Adrenal gland (tissue), 19 donors: ENCODE measurements at places on chromosomes 3 and 15. TPM values are rescaled to one million over a fixed set of nuclear protein-coding genes. Genes with fewer than 3 reads are reported as not detected.
A peak's percentile ranks its signal among the peaks of the same experiment; 100 is the strongest.

DNA sequence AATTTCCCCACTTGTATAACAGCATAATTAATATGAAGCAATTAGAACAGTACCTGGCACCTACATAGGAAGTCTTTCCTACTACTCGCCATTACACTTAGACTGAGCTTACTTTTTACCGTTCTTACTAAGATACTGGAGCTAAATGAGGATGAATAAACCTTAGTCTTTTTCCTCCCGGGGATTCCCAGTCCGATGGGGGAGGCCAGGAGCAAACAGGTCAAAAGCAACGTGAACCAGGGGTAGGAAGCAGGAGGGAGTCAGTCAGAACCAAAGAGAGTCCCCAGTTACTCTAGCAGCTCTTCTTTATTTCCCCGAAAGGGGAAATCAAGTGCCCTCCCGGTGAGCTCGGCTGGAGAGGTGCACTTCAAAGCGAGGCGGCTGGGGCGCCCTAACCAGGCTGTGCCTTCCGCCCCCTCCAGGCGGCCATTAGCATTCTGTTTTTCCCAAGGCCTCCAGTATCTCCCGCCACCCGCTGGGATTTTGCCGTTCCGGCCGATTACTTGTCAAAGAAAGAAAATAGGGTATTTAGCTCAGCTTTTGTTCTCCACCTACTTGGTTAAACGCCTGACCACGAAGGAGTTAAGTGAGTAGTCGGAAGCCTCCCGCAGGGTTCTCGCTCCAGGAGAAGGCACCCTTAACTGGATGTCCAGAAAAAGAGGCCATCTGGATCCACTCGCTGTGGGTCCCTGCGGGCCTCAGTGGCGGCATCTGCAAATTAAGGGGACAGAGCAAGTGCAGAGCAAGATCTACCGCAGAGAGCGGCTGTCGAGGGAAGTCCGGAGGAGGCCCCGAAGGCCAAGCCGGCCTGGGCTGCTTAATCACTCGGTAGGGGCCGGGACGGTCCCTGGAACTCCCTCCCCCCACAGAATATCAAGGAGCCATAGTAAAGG lies 6.3 kb upstream of the EOMES start:
- DNase-seq: no peak
- no peak overlapping the region for H3K4me3 ChIP-seq
- peaks cover 88% of the 10 kb centered on the region for H3K27me3 ChIP-seq
- H3K27ac ChIP-seq: no peak overlapping the region
- H3K4me1 ChIP-seq: peaks cover 6% of the 10 kb centered on the region

Gene TPM1
- 153 TPM for total RNA-seq

DNA sequence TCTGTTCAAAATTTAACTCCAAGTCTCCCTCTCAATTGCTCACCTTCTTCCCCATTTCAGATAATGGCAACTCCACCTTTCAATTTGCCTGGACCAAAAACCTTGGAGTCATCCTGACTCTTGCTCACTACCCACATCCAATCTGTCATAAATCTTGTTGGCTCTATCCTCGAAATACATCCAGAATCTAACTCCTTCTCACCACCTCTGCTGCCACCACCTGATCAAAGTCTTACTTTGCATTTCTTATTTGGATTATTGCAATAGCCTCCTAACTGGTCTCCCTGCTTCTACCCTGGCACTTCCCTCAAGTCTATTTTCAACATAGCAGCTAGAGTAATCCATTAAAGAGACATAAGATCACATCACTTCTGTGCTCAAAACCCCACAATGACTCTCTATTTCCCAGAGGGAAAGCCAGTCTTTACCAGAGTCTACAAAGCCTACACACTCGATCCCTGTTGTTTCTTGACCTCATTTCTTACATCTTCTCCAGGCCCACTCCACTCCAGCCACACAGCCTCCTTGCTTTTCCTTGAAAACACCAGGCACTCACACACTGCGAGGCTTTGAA lies 86.6 kb downstream of the GPR156 start:
- no peaks in the 10 kb centered on the region for H3K36me3 ChIP-seq
- no peak overlapping the region for H3K4me3 ChIP-seq
- peaks cover 10% of the 10 kb centered on the region for H3K4me1 ChIP-seq
- H3K27ac ChIP-seq: no peak overlapping the region
- H3K27me3 ChIP-seq: no peaks in the 10 kb centered on the region
- DNase-seq: peak; percentile 26

Gene BUB1B
- total RNA-seq: 2.0 TPM

Gene TM4SF4
- 0.61 TPM for total RNA-seq

DNA sequence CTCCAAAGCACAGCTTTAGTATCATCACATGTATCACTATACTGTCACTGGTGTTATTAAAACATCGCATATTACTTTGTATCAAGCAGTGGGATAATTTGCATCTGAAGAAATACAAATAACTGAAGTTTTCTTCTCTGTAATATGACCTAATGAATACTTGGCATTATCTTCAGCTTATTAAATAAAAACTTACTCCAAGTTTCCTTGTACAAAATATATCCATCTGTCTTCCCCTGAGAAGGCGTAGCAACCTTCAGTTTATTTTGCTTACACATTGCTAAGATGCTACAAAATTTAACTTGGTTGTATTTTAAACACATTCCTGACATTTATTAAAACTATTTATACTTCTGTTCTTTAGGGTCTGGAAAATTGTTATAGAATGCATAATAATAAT lies 13.7 kb downstream of the FGF7 start:
- no peaks in the 10 kb centered on the region for H3K27me3 ChIP-seq
- H3K4me3 ChIP-seq: no peak overlapping the region
- H3K36me3 ChIP-seq: no peaks in the 10 kb centered on the region
- no peak overlapping the region for H3K27ac ChIP-seq
- no peaks in the 10 kb centered on the region for H3K4me1 ChIP-seq
- no peak for DNase-seq

- peaks cover 17% of the 10 kb centered on the region for H3K4me1 ChIP-seq
- no peaks in the 10 kb centered on the region for H3K27me3 ChIP-seq
- no peaks in the 10 kb centered on the region for H3K36me3 ChIP-seq
- H3K4me3 ChIP-seq: no peak overlapping the region
Measured at GRCh38 chr3:188772886-188773285, 398.9 kb upstream of the TPRG1 start.

Gene EID1
- 235 TPM for total RNA-seq

Gene IGDCC3
- total RNA-seq: not detected

DNA sequence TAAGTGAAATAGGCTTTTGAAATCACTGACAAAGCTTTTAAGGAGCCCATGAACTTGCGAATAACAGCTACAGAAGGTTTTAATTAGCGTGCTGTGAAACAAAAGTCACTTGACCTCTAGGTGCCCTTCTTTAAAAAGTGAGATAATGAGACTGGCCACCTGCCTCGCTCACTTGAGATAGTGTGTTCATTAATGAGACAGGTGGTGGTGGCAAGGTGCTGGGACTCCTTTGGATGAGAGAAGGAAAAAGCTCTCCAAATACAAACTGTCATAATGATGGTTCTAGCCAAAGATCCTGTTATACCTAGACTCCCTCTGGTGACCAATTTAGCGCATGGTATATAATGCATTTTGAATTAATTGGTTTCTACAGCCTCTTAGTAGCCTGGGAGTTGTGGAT lies 22.7 kb upstream of the IREB2 start:
- H3K36me3 ChIP-seq: no peaks in the 10 kb centered on the region
- DNase-seq: no peak

Gene SPATA12
- 0.83 TPM for total RNA-seq

DNA sequence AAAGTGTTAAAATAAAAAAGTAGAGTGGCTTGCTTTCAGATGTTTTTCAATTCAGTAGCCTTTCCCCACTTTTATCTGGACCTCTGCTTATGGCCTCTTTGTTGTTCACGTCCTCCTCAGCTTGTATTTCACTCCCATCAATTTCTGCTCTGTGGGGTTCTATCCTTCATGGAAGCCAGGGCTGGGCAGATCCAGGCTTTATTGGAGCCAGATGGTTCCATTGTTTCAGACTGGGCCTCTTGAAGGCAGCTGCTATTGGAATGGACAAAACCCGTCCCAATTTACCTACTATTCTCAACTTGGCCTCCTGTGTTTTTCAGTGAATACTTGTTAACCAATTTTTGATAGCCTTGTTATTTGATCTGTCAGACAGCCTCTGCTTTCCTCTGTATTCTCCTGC lies 10.9 kb upstream of the AADACL2 start:
- DNase-seq: no peak
- H3K4me1 ChIP-seq: no peaks in the 10 kb centered on the region
- no peaks in the 10 kb centered on the region for H3K27me3 ChIP-seq

Gene KCTD6
- total RNA-seq: 17.9 TPM

DNA sequence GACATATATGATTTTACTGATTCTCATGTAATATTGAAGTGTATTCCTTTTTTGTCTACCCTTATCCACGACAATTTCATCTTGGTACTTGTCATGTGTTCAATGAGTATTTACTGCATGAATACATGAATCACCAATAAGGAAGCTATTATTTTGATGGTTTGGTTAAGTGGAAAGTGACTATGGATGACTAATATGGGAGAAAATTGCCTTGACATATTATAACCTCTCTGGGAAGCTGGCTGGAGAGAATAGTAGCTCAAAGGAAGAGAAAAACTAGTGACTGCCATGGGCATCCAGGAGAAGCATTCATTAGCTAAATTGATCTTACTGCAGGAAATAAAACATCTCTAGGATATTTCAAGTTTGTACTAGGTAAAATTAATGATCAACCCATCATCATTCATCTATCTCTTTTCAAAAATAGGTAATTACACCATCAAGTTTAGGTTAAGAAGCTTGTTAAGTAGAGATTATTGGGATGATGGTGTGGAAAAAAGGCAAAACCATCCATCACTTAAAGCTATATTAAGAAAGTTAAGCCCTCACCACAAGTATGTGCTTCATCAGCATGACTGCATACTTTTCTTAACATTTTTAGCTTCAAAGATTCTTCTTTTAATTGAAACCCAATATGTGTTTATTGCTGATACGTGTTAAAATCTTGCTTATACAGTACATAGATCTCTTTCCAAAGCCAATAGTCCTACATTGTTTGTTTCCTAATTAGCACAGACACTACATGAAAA lies 455.2 kb upstream of the ARPP21 start:
- no peaks in the 10 kb centered on the region for H3K4me1 ChIP-seq
- H3K4me3 ChIP-seq: no peak overlapping the region
- no peaks in the 10 kb centered on the region for H3K27me3 ChIP-seq
- H3K27ac ChIP-seq: no peak overlapping the region
- no peaks in the 10 kb centered on the region for H3K36me3 ChIP-seq
- DNase-seq: no peak

Gene CTDSPL
- 19.4 TPM for total RNA-seq

DNA sequence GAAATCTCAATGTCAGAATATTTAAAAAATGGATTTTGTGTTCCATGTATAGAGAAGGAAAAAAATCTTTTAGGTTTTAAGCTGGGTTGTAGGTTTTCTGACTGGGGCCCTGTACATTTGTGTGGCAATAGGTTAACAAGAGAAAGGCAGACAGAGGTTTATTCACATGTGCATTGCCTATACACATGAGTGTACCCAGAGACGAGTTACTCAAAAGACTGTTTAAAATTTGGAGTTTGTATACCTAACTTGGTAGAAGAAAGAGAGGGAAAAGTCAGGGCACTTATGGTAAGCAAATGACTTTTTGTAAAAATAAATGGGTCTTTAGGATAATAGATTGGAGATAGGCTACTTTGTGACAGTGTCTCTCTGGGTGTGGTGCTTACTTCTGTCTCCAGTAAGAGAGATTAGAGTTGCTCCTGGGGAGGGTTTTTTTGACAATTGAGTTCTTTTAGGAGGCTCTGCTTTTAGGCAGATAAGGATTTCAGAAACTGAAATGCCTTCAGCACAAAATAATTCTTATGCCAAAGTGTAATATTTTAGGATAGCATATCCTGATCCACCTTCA lies 225.2 kb downstream of the TCF12 start:
- H3K36me3 ChIP-seq: no peaks in the 10 kb centered on the region
- no peak overlapping the region for H3K27ac ChIP-seq
- H3K27me3 ChIP-seq: no peaks in the 10 kb centered on the region
- H3K4me3 ChIP-seq: no peak overlapping the region

GRCh38 chr3:44114142-44114541 lies 127.5 kb upstream of the TOPAZ1 start:
- no peaks in the 10 kb centered on the region for H3K4me1 ChIP-seq
- no peak overlapping the region for H3K27ac ChIP-seq
- no peak overlapping the region for H3K4me3 ChIP-seq
- H3K27me3 ChIP-seq: no peaks in the 10 kb centered on the region
- peak; percentile 39 for DNase-seq

GRCh38 chr3:48879307-48879993 lies 19.2 kb downstream of the SLC25A20 start:
- H3K4me1 ChIP-seq: no peaks in the 10 kb centered on the region
- H3K27ac ChIP-seq: no peak overlapping the region
- H3K36me3 ChIP-seq: peaks cover 18% of the 10 kb centered on the region
- DNase-seq: no peak
- H3K27me3 ChIP-seq: no peaks in the 10 kb centered on the region

- no peaks in the 10 kb centered on the region for H3K36me3 ChIP-seq
- peaks cover 7% of the 10 kb centered on the region for H3K27me3 ChIP-seq
- DNase-seq: no peak
Measured at GRCh38 chr3:23189187-23189586, 13.9 kb upstream of the UBE2E2 start.

- H3K4me3 ChIP-seq: no peak within 1 kb of the TSS
- no peak within 1 kb of the TSS for H3K27ac ChIP-seq
- no peak for DNase-seq
Measured at GRCh38 chr15:74826364-74826819, at the start of gene CPLX3. Gene CPLX3 (plus strand): TSS chr15:74826627. CDS start chr15:74826704, 77 bp downstream.

- H3K27me3 ChIP-seq: no peaks in the 10 kb centered on the region
- H3K4me1 ChIP-seq: no peaks in the 10 kb centered on the region
- no peak overlapping the region for H3K4me3 ChIP-seq
- no peak for DNase-seq
Measured at GRCh38 chr3:52167240-52167639, 13.0 kb upstream of the POC1A start.

Gene POC1A
- total RNA-seq: 6.2 TPM

DNA sequence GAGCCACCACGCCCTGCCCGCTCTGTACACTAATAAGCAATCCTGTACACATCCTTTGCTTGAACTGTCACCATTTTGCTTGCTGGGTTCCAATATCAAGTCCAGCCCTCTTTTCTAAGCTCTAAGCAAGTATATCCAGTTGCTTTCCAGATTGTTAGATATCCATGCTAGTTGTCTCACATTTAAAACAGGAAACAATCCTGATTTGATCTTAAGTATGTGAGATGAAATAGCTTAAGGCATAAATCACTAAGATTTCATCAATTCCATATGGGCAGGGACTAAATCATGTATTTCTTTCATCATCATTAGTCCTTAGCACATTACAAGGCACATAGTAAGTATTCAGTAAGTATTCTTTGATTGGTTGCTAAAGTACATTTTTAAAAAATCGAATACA lies 16.2 kb downstream of the ATP11B start:
- DNase-seq: no peak
- no peaks in the 10 kb centered on the region for H3K36me3 ChIP-seq
- H3K27me3 ChIP-seq: no peaks in the 10 kb centered on the region

- no peaks in the 10 kb centered on the region for H3K36me3 ChIP-seq
- H3K4me1 ChIP-seq: no peaks in the 10 kb centered on the region
- no peaks in the 10 kb centered on the region for H3K27me3 ChIP-seq
- no peak for DNase-seq
Measured at GRCh38 chr15:101062063-101062462, 142.9 kb downstream of the LRRK1 start.

- H3K36me3 ChIP-seq: no peaks in the 10 kb centered on the region
- H3K4me3 ChIP-seq: no peak overlapping the region
- no peaks in the 10 kb centered on the region for H3K27me3 ChIP-seq
- no peak for DNase-seq
- no peaks in the 10 kb centered on the region for H3K4me1 ChIP-seq
Measured at GRCh38 chr15:88018869-88019641, 237.5 kb downstream of the NTRK3 start.
